ENCODE measurements at places on chromosomes 5 and 9.

DNA sequence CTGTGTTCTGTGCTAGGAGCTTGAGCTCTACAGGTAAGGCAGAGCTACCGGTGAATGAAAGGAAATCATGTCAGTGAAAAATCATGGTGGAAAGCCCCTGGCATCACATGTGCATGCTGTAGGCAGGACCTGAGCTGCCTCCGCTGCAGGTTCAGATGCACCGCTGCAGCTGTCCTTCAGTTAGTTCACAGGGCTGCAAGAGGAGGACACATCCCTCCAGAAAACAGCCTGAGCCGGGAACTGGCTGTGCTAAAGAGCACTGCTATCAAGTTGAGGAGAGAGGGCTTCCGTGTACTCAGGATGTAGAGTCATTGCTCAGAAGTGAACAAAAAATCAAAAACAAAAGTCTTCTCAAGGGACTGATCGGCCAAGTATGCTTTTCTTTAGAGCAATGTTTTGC lies 138.6 kb downstream of the ERCC6L2 start:
- peak; percentile 68 for DNase-seq

GRCh38 chr5:107655831-107656230 lies 14.9 kb downstream of the EFNA5 start:
- no peak for DNase-seq

- DNase-seq, result no peak
These were observed 104.7 kb upstream of the PHYKPL start for GRCh38 chr5:178337334-178337741.

GRCh38 chr5:108898707-108899106 lies 151.0 kb downstream of the FER start:
- no peak for DNase-seq

DNA sequence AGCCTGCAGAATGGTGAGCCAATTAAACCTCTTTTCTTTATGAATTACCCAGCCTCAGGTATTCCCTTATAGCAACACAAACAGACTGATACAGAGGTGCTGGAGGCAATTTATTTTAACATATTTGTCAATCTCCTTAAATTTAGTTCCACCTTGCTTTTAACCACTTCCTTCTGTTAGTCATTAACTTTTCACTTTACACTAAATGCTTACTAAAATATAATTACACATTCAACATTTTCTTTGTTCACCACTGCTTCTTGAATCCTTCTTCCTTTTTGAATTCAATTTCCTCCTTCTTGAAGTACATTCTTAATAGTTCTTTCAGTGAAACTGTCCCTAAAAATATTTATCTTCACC lies 39.4 kb downstream of the LYRM7 start:
- no peak for DNase-seq

DNA sequence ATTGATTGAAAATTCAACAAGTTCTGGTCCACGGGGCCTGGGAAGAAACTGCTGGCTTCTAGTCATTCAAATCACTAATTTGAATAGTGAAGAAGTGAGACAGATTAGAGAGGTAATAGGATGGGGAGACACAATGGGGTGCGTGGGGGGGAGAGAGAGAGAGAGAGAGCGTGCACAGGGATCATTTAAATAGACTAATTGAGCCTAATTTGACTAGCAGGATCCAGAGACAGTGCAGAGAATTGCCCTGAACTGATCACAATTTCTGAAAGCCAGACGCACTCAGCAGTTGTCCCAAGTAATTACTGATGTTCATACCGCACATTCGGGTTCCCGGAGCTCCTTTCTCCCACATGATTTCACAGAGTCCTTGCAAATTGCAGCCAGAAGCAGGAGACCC lies 50.3 kb upstream of the C5orf58 start:
- DNase-seq, result no peak

GRCh38 chr9:126915846-126916543 lies 1.4 kb downstream of the RALGPS1 start:
- DNase-seq, result no peak

DNA sequence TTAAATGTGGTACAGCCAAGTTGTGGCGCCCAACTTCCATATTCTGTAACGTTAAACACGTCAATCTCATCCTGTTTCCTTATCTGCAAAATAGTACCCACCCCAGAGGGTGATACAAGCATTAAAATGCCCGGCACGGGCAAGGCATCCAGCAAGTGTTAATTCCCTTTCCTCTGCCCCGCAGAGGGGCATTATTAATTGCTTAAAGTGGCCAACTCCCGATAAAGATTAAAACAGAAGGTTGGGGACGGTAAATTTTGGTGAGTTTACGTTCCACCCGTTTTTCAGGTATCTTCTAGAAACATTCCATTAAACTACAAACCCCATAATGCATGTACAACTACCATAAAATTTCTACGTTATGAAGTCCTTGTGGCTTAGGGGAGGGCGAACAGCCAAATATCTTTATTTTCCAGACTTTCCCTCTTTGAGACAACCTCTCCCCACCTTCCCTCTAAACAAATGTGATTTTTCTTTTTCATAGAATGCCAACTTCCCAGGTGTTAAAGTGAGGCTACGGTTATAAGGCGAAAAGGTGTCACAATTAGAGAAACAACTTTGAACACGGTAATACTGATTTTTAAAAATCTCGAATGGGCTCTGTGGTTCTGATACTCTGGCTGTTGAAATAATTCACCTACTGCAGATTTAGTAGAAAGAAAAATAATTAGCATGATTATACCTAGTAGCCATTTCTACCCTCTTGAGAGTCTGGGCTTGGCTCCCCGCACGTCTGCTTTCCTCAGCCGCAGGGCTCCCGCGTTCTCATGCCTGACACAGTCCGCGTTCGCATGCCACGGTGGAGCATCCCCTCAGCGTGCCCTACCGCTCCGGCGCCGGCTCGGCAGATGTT lies 1.2 kb upstream of the GPBP1 start:
- DNase-seq, result peak; percentile 24

GRCh38 chr5:41325074-41325473 lies 111.7 kb upstream of the C6 start:
- no peak for DNase-seq

DNA sequence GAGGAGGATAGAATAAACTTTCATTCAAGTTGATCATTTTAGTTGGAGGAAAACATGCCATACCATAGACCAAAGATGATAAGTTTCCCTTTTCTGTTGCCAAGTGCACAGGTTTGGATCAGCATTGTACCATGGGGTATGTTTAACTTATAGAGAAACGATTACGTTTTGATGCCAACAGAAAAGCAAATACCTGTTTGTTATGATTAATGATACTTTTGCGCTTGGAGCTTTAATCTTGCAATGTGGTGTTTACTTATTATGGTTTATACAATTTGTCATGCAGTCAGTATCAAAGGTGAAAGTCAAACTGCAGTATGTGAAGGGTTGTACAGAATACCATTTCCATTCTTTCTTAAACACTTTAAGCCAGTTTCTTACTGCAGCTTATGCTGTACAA lies 13.2 kb upstream of the ARHGEF28 start:
- DNase-seq, result no peak

DNA sequence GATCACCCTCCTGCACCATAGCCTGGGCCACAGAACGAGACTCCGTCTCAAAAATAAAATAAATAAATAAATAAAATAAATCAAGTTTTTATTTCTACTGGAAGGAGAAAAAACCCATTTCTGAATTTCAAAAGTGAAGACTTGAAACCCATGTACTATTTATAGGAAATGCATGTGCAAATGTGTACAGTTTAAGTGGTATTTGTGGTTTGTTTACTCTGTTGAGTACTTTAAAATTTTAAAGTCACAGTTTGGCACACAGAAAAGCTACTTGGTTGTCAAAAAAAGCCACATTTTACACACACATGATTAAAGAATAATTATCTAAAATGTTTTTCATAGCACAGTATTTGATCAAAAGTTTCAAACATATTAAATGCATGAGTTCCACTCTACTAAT lies 43.6 kb downstream of the NR3C1 start:
- no peak for DNase-seq

DNA sequence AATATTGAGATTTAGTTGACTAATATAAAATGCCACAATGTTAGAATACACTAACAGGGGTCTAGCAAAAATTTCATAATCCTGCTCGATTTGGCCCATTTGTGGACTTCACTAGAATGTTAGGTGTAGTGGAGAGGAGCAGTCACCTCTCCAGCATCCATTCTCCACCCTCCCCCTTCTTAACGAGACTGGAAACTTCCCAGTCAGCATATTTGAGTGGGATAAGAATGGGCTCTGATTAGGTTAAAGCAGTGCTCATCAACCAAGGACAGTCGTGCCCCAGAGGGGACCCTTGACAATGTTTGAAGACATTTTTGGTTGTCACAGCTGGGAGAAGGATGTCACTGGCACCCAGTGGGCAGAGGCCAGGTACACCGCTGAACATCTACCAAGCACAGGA lies 46.7 kb downstream of the FANCC start:
- no peak for DNase-seq

GRCh38 chr5:138632900-138633489 lies 57.8 kb upstream of the HSPA9 start:
- peak; percentile 15 for DNase-seq

GRCh38 chr9:38445154-38446043 lies 21.1 kb upstream of the IGFBPL1 start:
- DNase-seq, result no peak

- DNase-seq, result no peak
These were observed 126.1 kb downstream of the GAS1 start for GRCh38 chr9:86821006-86821845.

DNA sequence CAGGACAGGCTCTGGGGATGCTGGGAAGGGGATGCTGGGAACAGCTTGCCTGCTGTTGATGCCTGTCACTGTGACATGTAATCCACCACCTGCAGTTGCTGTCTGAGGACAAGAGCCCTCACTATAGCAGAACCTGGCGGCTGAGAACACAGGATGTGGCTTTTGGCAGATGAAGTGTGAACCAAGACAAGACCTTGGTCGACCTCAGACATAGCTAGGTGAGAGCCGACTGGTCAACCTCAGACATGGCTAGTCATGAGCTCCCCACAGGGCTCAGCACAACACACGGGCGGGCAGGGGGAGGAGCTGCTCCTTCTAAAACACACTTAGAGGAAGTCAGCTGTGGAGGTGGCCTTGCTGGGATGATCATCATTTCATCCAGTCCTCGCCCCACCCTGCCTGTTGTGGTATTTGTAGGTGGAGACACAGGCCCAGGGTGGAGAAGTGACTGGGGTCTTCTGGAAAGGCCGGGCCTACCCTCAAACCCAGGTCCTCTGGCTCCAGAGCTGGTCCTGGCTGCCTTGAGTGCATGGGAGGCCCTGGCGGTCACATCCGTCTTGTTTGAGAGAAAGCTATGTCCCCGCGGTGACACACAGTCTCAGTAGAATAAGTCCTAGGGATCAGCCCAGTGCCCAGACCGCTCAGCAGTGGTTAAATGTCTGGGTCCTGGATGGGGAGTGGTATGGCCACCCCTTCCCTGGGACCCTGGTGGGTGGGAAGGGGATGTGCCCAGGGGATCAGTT lies 6.1 kb downstream of the SUSD3 start:
- peak; percentile 94 for DNase-seq

DNA sequence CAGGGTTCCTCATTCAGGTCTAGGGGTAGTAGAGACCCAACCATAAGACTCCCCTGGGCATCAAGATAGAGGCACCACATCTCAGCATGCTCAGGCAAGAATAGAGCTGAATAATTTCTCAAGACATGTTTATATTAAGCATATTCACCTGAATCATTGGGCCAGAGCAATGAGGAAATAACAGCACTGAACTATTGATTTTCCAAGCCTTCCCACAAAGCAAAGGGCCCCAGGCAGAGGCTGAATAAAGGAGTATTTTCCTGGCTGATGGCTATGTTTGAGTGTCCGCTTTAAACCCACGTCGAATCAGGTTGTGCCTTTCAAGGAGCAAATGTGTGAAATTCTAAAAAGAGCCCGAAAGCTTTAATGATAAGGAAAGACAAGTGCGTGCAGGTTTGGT lies 129.2 kb downstream of the HSD17B3 start:
- no peak for DNase-seq

- DNase-seq, result no peak
These were observed 286.1 kb upstream of the IRX1 start for GRCh38 chr5:3309538-3309937.

DNA sequence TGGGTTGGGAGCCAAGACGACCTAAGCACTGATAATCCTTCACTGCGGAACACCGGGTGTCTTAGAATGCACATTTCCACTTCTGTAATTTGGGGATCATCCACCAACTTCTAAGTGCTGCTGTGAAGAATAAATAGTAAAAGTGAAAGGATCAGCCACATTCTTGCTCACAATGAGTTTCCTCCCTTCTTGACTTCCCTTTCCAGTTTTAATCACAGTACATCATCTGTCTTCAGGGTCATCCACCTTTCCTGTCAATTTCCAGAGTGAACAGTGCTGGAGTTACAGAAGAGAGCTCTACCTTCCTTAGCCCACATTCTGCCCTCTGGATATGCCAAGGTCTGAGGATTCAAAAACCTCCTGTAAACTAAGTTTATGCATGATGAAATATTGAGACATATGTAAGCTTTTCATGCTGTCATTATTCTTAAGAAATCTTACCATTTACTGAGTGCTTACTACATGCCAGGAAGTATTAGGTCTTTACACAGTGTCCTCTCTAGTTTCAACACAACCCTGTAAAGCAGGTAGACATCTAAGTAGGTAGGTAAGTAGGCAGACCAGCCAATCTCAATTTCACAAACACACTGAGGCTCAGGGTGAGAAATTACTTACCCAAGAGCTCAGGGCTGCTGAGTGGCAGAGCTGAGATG lies 105.2 kb downstream of the CDK5RAP2 start:
- DNase-seq, result no peak

- DNase-seq, result no peak
These were observed 77.7 kb downstream of the DNAH5 start for GRCh38 chr5:13866792-13867191.

DNA sequence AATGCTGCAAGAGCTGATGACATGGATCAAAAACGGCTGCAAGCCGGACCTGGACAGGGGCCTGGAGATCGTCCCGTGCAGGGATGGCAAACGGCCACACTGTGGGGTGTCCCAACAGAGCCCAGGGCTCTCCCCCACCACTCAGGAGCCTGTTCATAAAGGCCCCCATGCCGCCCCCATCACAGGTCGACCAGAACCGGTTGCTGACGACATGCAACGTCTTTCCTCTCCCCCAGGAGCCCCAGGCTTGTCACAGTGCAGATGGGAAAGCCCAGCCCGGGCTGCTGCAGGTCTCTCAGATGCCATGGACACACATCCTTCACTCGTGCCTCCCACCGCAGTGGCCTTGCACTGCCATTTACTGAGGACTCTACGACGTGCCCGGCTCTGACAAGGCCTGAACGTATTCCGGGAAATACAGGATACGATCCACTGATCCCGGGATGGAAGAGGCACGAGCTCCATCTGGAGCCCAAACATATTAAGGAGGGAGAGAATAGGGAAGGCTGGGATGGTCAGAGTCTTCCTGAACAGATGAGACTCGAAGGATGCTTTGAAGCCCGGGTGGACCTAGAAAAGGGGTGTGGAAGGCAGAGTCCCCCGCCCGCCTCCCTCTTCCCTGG lies 76.5 kb upstream of the SARDH start:
- no peak for DNase-seq

Measured in CD4-positive, alpha-beta T cell treated with Interleukin-2 at 100 ng/mL for 4 hours (primary cell).